ENCODE measurements at places on chromosomes 4 and X.
A peak's percentile ranks its signal among the peaks of the same experiment; 100 is the strongest.

- DNase-seq = no peak
These were observed 132.8 kb upstream of the GPR101 start for GRCh38 chrX:137166591-137166990.

DNA sequence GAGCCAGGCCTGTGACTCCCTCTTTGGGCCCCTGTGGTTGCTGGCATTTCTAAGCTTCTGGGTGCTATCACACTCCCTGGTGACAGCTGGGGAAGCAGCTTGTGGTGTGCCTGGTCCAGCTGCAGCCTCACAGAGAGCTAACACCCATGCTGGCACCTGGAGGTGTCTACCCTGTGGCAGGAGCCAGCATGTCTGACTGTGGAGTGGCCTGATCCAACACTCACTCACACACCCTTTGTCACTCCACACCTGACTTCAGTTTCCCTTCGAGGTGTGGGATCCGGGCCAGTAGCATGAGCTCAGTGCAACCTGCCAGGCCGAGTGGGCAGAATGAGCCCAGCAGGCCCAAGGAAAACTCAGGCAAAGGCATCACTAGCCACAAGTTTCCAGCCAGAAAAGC is 67.5 kb downstream of the TECRL start:
- peak; percentile 91 for DNase-seq

- no peak for DNase-seq
These were observed 70.2 kb downstream of the RRAGB start for GRCh38 chrX:55787727-55788126.

GRCh38 chr4:125550769-125551168 is 236.0 kb downstream of the FAT4 start:
- no peak for DNase-seq

GRCh38 chr4:149835280-149835679 is 19.6 kb upstream of the IQCM start:
- DNase-seq = no peak

DNA sequence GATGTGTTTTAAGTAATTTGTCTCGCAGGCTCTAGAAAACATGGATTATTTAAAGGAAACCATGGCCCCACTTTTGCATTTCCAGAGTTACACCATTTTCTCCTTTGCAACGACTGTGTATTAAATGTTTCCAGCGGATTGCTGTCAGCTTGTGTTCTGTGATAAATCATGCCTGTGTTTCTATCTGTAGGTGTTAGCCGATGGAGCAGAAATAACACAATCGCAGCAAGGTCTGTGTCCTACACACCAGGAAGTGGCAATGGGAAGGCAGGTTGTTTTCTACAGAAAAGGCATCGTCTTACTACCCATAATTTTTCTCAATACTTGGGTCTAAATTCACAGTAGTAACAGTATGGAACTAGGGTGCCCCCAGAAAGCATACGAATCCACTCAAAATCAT is 590.1 kb downstream of the NLGN4X start:
- no peak for DNase-seq
